ENCODE measurements at places on chromosomes 12 and 14.

DNA sequence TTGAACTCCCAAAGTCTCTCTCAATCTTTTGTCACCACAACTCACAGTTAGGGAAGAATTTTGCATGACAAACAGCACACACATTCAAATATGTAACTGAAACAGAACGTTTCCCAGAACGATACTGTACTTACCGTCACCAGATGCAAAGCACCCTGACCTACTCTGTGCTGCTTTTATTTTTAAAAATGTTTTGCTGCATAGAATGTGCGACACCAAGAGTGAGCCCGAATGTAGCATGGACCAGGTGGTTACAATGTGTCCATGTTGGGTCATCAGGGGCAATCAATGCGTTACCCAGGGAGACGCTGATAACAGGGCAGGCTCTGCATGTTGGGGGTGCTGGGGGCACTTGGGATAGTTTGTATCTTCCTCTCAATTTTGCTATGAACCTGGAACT, 14.6 kb upstream of the EIF5 start:
- no peak for DNase-seq

DNA sequence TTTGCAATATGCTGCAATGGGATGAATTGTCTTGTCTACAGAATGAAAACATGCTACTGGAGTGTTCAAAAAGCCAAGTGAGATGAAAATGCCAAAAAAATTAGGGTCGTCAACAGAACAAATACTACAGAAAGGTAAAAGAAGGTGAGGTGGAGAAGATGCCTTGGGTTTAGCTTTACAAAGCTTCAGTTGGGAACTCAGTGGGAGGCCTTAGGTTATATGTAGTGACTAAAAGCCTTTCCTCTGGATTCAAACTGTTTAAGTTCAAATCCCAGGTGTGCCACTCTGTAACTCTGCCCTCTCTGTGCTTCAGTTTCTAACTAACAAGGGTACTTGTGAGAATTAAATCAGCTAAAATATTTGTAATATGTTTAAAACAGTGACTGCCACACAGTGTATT, 84.9 kb upstream of the PDE3A start:
- no peak for DNase-seq

GRCh38 chr14:43789458-43789857, 717.6 kb downstream of the FSCB start:
- DNase-seq, result no peak

- no peak for DNase-seq
These were observed 91.2 kb upstream of the BMP4 start for GRCh38 chr14:54047645-54048308.

DNA sequence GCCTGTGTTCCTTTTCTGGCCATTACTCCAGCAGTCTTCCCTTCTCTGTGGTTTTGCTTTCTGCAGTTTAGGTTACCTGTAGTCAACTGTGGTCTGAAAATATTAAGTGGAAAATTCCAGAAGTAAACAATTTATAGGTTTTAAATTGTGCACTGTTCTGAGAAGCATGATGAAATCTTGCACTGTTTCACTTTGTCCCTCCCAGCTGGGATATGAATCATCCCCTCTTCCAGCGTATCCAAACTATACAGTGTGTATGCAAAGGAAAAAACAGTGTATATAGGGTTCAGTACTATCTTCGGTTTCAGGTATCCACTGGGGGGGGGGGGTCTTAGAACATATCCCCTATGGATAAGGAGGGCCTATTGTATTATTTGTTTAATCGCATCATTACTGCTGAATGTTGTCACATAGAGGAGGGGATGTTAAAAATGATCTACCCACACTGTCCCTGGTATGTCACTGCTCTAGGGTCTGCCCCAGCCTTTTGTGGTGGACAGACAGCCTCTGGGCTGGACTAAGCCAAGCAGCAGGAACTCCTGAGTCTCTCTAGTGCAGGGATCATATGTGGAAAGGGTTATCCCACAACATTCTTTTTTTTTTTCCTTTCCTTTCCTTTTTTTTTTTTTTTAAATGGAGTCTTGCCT, 109.1 kb upstream of the MAX start:
- DNase-seq, result no peak

GRCh38 chr14:85528080-85528896, 1.7 kb upstream of the FLRT2 start:
- DNase-seq, result no peak

DNA sequence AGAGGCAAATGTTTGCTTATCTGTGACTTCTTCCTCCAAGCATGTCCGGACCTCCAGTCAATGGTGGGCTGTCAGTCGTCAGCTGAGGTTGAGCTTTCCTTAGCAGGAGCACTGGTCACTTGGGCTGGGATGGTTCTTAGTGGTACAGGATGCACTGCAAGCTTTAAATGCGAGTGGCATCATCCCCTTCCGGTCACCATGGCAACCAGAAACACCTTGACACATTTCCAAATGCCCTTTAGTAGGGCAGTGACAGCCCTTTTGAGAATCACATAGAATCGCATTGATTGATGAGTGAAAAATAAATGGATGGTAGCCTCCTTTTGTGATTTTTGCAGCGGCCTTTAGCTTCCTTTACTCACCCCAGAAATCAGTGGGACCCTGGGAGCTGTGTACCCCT, 24.1 kb downstream of the NTF3 start:
- DNase-seq, result no peak

GRCh38 chr12:48973941-48974673, 2.6 kb upstream of the WNT10B start:
- DNase-seq, result no peak

GRCh38 chr12:111192647-111193046, 176.2 kb downstream of the PHETA1 start:
- DNase-seq, result no peak

- no peak for DNase-seq
These were observed 319.7 kb upstream of the NAV3 start for GRCh38 chr12:77510985-77511384.

DNA sequence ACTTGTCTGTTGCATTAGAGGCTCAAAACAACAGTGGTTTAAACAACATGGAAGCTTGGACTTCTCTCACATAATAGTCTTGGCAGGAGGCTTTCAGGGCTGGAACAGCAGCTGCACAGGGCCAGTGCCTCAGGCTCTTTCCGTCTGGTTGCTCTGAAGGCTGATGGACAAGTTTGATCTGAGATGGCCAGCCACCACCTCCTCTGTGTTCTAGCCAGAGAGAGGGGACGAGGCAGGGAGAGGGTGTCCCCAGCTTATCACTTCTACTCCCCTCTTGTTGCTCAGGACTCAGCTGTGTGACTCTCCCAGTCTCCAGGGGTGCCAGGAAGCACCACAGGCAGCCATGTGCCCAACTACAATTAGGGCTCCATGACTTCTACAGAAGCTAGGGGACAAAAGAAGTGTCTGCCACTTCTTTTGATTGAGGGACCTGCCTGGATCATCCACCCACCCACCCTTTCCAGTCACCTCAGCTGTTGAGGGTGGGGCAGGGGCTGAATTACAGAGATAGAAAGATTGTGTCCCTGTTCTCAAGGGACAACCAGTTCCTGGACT, 46.6 kb downstream of the SMIM41 start:
- no peak for DNase-seq

DNA sequence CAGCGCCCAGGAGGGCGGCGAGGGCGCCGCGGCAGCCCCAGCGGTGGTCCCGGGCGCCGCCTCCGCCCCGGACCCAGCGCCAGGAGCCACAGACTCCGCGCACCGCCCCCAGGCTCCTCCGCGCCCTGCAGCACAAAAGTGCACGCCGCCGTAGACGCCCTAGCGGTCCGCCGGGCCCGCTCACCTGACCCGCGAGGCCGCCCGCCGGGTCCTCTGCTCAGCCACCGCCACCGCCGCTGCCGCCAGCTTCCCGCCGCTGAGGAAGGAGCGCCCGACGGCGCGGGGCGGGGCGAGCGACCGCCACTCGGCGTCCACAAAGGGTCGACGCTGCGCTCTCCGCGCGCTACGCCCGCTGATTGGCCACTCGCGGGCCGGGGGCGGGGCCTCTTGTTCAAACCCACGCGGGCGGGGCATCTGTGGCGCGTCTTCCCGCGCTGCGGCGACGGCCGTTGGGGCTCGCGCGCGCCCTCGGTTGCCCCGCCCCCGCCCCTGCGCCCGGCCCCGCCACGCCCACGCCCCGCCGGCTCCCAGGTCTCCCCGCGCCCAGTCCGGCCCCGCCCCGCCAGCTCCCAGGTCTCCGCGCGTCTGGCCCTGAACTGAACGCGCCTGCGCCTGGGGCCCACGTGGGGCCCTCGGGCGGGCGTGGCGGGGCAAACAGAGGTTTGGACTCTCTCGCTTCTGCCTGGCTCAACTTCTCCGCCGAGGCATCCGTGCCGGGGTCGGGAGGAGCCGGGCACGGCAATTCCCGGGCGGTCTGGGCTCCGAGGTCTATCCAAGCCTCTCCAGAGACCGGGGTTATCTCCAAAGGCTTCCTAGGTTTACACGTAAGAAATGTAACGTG, at the start of gene CDCA4:
Gene CDCA4, minus strand, starts transcription at position 269 of the 841 bp plus-strand sequence. CDS start 9,154 bp downstream, outside the sequence.
- DNase-seq, result peak; percentile 63

- no peak for DNase-seq
These were observed 2.8 kb upstream of the ANO6 start for GRCh38 chr12:45213107-45213506.

GRCh38 chr14:54226103-54226502, 170.7 kb upstream of the CDKN3 start:
- no peak for DNase-seq

DNA sequence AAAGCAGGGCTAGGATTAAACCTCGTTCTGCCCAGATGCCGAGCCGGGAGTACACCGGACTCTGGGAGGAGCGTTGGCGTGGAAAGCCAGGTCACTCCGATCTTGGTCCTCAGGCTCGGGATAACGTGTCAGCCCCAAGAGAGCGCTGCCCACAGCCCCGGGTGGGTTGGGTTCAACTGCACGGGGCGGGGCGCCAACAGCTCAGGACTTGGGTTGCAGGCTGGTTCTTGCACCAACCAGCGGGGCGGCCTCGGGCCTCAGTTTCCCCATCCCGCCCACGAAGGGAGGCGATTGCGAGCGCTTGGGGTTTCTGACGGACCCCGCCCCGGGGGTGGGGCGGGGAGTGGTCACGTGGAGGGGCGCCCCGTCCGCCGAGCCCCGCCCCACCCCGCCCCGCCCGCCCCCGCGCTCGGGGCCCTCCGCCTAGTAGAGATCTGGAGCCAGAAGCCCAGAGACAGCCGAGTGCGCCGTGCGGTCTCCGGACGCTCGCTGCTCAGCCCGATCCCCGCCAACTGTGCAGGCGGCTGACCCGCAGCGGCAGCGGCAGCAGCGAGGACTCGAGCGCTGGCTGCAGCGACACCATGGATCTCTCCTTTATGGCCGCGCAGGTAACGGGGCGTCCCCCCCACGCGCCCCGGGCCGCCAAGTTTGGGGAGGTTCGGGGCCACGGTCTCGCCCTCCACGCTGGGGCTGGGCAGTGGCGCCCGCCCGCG, at the start of gene C14orf132:
Gene C14orf132, plus strand, starts transcription at position 443 of the 713 bp plus-strand sequence. Its CDS starts 139 bp downstream, at position 582.
- no peak for DNase-seq

DNA sequence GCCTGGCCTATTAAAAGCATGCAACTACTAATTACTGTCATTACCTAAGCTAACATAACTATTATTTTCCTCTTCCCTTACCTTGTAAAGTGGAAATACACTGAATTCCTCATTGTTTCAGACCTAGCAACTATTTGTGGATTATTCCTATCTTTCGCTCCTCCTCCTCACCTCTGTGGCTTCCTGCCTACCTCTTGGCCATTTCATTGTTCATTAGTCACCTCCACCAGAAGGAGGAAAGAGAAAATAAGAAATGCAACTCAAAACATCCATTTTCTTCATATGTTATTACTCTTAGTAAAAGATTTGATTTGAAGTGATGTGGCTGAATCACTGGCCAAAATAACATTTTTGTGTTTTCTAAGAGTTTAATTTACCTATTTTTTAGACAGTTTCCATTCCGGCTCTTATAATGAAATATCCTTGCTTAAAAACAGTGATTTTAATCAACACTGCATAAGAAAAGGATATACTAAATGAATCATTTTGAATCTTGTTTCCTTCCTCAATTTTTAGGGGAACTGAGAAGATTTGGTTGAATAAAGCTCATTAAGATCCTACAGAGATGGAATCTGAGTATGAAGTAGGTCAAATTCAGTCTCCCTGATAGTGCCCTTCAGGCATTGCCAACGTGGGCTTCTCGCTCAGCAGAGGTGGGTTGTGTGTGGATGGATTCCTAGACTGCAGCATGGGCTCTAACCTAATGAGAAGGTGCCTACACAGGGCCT, 27.6 kb upstream of the ARHGAP5 start:
- DNase-seq, result no peak

- DNase-seq, result no peak
These were observed 145.1 kb downstream of the ACSS3 start for GRCh38 chr12:81222846-81223592.

GRCh38 chr12:31274520-31275300, 51.2 kb downstream of the SINHCAF start:
- DNase-seq, result no peak

- no peak for DNase-seq
These were observed 387.0 kb upstream of the FLRT2 start for GRCh38 chr14:85142982-85143381.

- no peak for DNase-seq
These were observed 59.5 kb downstream of the GALNT4 start for GRCh38 chr12:89464974-89465592.

GRCh38 chr12:125015680-125016310, 22.4 kb downstream of the BRI3BP start:
- no peak for DNase-seq

GRCh38 chr12:98635657-98636323, 8.8 kb downstream of the IKBIP start:
- DNase-seq, result no peak

DNA sequence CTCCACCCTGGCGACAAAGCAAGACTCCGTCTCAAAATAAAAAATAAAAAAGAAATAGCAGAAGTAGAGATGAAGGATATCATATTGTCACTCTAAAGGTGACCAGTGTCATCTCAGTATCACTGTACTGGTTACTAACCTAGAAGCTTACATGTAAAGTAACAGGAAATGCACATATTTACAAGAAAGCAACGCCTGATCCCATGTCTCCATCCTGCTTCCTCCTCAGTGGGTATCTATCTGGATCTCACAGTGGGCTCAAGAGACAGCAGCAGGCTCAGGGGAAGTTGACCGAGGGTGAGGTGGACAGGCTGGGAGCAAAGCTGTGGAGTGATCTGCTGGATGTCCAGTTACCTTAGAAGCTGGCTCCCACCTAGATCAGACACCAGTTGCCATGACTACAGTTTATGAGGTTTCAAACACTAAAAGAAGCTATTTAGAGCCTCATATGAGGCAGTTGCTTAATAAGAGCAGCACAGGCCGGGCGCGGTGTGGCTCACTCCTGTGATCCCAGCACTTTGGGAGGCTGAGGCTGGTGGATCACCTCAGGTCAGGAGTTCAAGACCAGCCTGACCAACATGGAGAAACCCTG, 10.5 kb downstream of the MTRFR start:
- no peak for DNase-seq

- peak; percentile 25 for DNase-seq
These were observed 322.2 kb downstream of the AEBP2 start for GRCh38 chr12:19761463-19761862.

DNA sequence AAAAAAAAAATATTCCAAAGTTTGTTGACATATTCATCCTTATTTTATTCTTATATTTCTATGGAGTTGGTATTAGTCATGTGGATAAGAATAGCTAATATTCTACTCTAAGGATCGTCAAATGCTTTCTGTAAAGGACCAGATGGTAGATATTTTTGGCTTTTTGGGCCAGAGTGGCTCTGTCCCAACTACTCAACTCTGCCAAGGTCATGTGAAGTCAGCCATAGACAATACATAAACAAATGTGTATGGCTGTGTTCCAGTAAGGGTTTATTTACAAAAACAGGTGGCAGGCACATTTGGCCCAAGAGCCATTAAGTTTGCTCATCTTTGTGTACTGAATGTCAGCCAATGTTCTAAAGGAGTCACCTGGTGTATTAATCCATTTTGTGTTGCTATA, 131.8 kb downstream of the TBX5 start:
- no peak for DNase-seq

GRCh38 chr14:59510966-59511365, 26.6 kb downstream of the JKAMP start:
- DNase-seq, result no peak

- no peak for DNase-seq
These were observed 99.2 kb downstream of the RMST start for GRCh38 chr12:97561619-97562290.
